ENCODE measurements at places on chromosomes 11 and 22. TPM values are rescaled to one million over a fixed set of nuclear protein-coding genes. Genes with fewer than 3 reads are reported as not detected.

- DNase-seq = no peak
Observed at GRCh38 chr11:58526721-58527120, 18.8 kb upstream of the OR5B21 start.

Gene MIOX
- total RNA-seq = not detected

DNA sequence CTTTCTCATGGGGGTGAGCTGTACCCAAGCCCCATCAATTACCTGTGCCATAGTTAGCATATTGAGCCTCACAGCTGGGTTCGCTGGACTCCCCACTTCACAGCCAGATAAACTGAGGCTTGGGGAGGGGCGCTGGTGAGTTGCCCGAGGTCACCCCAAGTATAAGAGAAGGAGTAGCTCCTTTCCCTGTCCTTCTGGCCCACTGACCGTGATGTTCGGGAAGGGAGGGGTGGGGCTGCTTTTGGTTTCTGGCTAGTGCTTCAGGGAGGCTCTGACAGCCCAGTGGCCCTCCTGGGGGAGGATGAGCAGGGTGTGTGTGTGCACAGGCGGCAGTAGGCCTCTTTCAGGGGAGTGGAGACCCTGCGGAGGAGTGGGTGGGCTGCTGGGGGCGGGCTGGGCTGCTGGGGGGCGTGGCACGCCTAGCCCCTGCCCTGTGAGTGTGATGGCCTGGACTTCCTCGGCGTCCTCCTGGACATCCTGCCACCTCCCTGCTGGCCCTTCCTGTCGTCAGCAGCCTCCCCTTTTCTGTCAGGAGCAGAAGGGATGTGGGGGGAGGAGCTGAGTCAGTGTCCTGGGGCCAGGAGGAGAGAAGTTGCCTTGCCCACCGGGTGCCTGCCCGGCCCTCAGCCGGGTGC, 50.3 kb downstream of the TRIOBP start:
- no peak for DNase-seq

- DNase-seq = no peak
Observed at GRCh38 chr22:49412236-49412635, 415.4 kb downstream of the BRD1 start.

Gene BBS1
- 59.8 TPM for total RNA-seq

Gene UPK3A
- 233 TPM for total RNA-seq

GRCh38 chr22:38735126-38735464, 20.7 kb downstream of the SUN2 start:
- no peak for DNase-seq

Gene FLRT1
- total RNA-seq = 0.13 TPM

GRCh38 chr11:61021661-61022212, 50.3 kb downstream of the CD6 start:
- DNase-seq = no peak

DNA sequence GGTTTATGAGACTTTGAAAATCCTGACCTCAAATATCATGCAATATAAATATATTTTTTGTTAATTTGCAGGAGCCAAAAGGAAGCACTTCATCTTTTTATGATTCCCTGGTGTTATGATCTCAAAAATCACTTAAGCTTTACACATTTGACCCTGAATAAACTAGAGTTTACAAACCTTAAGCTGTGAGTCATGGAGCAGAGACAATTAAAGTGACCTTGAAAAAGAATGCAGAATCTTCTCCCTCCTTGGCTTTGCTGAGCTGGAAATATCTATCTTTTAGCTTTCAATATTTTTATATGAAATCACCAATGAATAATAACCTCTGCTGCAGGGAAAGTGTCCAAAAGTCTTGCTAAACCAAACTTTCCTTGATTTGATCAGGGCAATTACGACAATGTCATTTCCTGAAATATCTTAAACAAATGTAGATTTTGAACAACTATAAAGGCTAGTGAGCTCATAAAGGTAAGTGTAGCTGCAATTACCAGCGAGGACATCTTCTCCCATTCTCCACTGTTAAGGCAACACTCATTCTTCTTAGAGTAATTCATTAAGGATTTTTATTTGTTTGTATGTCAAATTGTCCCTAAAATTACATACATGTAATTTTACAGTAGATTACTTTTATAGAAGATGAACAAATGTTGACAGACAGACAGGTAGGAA, 747.0 kb upstream of the LUZP2 start:
- no peak for DNase-seq

All from ureter (tissue), 1 donor.